Stimulated activated CD8-positive, alpha-beta memory T cell treated with anti-CD3 and anti-CD28 coated beads, Interleukin-7, amount 100 ng/mL, for 24 hours (primary cell): ENCODE measurements at places on chromosomes 2 and 18.

- DNase-seq: no peak
These were observed 99.8 kb upstream of the ZEB2 start for GRCh38 chr2:144619760-144620159.

DNA sequence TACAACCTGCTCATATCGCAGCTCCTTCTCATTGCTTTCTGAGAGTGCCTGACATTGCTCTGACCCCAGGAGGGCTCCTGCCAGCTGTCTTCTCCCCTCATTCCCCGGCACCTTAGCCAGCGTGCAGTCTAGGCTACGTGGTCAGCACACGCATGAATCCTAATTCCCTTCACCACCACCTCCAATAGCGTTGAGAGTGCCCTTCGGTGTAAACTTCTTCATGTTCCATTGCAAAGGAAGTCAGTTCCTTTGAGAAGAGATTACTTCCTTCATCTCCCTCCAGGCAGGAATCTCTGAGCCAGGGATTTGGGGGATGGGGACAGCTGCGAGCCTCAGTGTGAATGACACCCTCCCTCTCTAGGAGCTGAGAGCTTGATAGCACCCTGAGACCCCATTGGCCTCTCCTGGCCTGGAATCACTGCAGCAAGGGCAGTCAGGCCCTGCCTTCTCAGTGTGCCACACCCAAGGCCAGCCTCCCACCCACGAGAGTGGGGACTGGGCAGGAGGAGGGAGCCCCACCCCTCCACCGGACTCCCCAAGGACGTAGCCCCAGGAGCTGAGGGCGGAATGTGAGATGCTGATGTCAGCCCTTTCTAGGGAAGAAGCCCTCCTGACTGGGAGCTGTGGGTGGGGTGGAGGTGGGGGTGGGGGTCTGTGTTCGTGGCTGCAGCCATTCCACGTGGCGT, 53.4 kb downstream of the SLC66A2 start:
- DNase-seq: no peak

DNA sequence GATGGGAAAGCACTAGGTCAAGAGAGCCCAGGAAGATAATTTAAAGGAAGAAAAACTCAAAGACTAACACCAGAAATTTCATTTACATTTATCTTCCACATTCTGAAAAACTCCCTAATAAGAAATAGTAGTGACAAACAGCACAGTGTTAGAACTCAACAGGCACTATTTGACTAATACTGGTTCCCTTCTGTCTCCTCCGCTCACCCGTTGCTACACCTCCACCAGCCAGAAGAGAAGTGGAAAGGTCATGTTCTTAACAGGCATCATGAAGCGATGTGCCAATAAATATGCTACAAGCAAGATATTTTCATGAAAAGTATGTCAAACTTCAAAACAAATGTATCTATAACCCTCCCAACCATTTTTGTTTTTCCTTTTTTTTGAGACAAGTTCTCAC, 5.7 kb downstream of the ROCK1 start:
- no peak for DNase-seq

GRCh38 chr18:61865466-61866175, 27.2 kb downstream of the RNF152 start:
- DNase-seq: no peak

GRCh38 chr2:64145119-64145518, 899 bp upstream of the PELI1 start:
- DNase-seq: no peak

GRCh38 chr2:11482473-11483035, 16.6 kb upstream of the E2F6 start:
- no peak for DNase-seq

- DNase-seq: no peak
These were observed 91.1 kb downstream of the ACTR3 start for GRCh38 chr2:113980946-113981345.

- no peak for DNase-seq
These were observed 4.4 kb upstream of the SMAD7 start for GRCh38 chr18:48954886-48955819.

DNA sequence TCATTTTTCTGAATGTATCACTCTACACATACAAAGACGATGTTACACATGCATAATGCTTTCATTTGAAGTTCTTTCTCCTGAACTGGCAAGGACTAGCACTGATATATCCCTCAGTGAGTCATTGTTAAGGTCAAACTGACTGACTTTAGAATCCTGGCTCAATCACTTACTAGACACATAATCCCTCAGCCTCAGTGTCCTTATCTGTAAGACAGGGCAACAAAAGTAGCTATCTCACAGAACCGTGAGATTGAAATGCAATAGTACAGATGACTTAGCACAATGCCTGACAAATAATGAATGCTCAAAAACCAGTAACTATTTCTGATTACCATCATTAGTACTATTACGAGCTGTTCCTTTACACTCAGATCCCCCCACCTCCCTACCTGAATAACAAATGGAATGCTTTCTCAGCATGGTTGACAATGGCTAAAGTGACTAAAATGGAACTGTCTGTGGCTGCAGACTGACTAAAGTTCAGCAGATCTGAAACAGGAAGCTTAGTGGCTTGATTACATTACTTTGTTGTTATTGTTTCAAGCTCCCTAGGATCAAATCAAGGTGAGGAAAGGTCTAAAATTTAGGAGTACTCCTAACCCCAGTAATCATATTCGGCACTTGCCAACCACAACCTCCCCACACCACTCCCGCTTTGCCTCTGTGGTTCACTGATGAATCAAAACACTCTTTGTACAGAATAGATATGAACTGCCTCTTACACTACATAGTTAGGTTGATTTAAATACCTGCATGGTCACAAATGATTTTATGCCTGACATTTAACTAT, 35.8 kb upstream of the CACNB4 start:
- no peak for DNase-seq

- no peak for DNase-seq
These were observed 269.3 kb upstream of the SETBP1 start for GRCh38 chr18:44411262-44411905.

DNA sequence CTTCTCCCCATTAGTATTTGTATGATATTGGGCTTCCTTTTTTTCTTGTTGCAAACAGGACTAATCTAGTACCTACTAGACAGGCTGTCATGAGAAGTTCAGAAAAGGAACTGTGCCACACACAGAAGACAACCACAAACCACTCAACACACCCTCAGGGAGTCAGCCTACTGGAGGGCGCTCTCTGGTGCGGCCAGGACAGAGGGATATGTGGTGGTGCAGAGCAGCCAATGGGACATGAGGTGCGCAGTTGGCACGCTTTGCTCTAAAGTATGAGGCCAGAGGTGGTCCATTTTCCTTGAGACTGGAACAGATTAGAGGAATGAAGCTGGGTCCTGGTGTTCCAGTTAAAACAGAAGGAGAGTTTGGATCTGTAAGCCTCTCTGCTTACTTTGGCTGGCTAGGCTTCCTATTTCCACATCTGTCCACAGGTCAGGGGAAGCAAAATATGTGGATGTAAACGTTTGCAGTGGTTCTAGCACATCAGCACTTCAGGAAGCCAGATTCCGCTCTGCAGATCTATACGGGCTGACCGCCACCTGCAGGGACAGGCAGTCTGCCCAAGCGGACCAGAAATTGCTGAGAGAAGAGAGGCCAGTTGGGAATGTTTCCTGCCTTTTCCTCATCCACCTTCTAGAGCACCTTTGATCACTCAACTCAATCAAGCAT, 114.1 kb downstream of the GFPT1 start:
- no peak for DNase-seq

- DNase-seq: no peak
These were observed 681.3 kb downstream of the ADCYAP1 start for GRCh38 chr18:1585881-1586488.

DNA sequence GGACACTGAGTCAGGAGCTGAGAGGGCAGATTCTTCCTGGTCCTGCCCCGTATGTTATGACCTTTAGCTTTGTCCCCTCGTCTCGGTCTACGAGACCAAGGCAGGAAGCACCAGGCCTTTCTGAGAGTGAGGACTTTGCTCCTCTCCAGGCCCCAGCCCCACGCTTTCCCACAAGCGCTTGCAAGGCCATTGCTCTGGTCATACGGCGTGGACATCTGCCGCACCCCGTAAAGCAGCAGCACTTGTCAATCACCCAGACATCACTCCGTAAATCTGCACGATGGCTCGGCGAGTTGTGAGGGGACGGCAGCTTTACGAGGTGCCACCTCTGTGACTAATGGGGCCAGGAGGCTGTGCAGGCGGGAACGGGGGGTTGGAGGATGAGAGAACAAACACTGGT, 100.8 kb upstream of the TWIST2 start:
- no peak for DNase-seq

- DNase-seq: no peak
These were observed 61.8 kb downstream of the TBC1D8 start for GRCh38 chr2:101089419-101089818.

DNA sequence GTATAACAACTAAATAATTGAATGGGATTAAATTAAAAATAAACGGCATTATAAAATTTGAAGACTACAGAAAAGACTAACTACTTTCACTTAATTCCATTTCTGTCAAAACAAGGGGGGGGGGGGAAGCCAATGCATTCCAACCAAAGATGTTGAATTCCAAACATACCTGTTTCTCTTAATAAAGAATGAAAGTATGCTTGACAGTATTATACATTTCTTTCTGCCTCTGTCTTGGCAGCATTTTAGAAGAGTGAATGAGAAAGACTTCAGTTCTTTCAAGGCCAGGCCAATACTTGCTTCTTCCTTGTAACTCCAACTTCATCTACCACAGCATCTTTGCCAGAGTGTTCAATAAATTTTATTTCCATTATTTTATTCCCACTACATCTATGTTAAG, 65.9 kb downstream of the PDE11A start:
- no peak for DNase-seq

DNA sequence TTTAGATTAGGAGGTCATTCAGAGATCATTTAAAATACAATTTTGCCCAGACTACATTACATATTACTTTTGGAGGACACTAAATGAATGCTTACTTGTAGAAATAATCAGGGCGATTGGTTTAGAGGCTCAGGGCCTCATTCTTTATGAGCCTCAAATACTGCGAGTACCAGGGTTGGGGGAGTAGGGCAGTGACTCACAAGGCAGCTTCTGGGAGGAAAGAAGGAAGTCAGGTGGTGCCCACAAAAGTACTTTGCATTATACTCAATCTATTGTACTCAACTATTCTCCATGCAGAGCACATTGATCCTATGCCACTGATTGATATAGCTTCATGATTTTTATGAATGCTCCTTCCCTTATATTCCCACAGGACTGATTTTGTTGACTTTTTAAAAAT, 166.9 kb downstream of the SOCS6 start:
- DNase-seq: no peak

GRCh38 chr2:233211548-233211895, 40.0 kb upstream of the ATG16L1 start:
- DNase-seq: no peak

DNA sequence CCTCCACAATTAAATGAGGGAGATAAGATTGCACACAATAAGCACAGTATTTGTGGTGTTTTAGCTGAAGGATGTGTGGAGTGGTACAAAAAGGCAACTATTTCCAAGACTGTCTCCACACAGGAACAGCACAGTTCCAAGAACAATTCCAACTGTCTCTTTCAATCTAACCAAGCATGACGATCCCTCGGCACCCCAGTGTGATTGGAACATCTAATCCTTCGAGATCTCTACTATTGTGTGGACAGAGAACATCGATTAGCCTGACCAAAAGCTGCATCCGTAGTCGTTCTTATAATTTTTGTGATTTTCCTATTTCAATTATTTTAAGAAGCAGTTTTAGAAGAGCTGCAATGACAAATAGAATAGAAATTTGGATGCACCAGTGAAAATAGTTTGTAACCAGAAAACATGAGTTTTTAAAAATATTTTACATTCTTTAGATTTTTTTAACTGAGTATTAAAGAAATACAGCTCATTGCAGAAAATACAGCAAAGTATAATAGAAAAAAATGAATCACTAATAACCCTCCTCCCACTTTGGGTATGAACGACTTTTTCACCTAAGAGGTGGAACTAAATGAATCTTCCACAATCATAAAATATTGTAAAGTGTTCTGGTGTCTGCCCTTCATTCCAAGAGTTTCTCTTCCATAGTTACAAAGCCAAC, 76.4 kb upstream of the CABLES1 start:
- DNase-seq: no peak

GRCh38 chr2:40485318-40485717, 33.4 kb upstream of the SLC8A1 start:
- no peak for DNase-seq

GRCh38 chr2:225466891-225467604, 67.5 kb downstream of the NYAP2 start:
- DNase-seq: no peak

- no peak for DNase-seq
These were observed 7.7 kb downstream of the ZSCAN30 start for GRCh38 chr18:35282353-35282752.

GRCh38 chr18:74244554-74244953, 47.2 kb downstream of the CYB5A start:
- no peak for DNase-seq

DNA sequence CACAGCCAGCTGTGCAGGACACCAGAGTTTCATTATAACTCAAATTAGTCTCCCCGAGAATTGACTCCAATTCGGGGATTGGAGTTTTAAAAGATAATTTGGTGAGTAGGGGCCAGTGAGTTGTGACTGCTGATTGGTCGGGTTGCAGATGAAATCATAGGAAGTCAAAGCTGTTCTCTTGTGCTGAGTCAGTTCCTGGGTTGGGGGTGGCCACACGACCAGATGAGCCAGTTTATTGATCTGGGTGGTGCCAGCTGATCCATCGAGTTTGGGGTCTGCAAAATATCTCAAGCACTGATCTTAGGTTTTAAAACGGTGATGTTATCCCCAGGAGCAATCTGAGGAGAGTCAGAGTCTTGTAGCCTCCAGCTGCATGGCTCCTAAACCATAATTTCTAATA, 82.7 kb upstream of the SLC66A3 start:
- DNase-seq: no peak

DNA sequence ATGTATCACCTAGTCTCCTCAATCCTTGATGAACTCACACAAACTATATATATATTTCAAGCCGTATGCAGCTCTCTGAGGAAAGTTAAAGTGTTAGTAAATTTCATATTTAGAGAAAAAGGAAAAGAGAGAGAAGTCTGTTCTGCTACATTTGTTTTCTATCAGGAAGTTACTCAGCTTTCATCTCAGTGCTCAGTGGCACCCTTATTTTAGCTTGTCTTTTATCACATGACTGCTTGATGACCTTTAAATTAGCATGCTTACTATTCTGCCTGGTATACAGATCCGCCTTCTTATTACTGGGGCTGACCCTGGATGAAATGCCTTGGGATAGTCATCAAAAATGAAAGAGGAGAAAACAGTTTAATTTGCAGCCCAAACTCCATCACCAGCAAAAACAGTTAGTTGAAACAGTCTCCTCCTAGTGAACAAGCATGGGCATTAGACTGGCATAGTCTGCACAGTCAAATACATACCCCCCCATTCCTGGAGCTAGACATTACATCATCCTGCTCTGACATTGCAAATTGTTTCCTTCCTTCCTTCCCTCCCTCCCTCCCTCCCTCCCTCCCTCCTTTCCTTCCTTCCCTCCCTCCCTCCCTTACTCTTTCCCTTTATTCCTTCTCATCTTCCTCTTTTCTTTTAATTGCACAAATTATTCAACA, 215.7 kb downstream of the TMEM182 start:
- DNase-seq: no peak

GRCh38 chr2:111157071-111157661, 36.5 kb downstream of the BCL2L11 start:
- DNase-seq: no peak
